DMS53 (cell line): ENCODE measurements at places on chromosomes 13 and 19.
A peak's percentile ranks its signal among the peaks of the same experiment; 100 is the strongest.

GRCh38 chr13:39910041-39910440 lies 254.6 kb downstream of the COG6 start:
- peak; percentile 78 for DNase-seq

DNA sequence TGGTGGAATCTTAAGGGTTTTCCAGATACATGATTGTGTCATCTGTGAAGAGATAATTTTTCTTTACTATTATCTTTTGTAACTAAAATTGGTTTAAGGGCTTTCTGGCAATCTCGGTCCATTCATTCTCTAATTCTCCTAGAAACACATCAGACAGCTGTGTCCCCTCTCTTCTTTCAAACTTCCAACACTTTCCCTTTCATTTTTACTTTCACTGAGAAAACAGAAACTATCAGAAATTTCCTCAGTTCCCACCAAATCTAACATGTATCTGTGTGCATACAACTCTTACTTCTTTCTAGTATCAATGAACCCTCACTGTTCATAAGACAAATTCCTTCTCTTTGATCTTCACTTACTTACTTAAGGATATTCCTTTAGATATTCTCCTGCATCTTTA lies 40.2 kb downstream of the KCNRG start:
- DNase-seq, result no peak

- DNase-seq, result no peak
These were observed 26.5 kb upstream of the HOMER3 start for GRCh38 chr19:18967358-18968146.

DNA sequence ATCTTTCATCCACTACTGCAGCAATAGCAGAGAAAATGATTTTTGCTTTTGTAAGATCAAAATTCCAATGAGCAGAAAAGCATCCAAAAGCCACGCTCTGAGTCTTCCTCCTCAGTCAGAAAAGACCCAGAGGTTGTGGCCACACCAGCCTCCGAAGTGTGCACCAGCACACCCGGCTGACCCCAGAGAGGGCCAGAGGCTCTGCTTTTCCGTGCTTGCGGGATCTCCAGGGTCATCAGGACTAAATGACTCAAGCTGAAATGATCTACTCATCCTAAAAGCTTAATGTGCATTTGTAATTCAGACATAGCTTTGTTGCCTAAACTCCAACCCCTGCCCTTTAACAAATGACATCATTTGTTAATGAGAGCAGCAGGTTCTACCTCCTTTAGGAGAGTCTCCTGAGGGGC lies 16.5 kb downstream of the RXFP2 start:
- no peak for DNase-seq

DNA sequence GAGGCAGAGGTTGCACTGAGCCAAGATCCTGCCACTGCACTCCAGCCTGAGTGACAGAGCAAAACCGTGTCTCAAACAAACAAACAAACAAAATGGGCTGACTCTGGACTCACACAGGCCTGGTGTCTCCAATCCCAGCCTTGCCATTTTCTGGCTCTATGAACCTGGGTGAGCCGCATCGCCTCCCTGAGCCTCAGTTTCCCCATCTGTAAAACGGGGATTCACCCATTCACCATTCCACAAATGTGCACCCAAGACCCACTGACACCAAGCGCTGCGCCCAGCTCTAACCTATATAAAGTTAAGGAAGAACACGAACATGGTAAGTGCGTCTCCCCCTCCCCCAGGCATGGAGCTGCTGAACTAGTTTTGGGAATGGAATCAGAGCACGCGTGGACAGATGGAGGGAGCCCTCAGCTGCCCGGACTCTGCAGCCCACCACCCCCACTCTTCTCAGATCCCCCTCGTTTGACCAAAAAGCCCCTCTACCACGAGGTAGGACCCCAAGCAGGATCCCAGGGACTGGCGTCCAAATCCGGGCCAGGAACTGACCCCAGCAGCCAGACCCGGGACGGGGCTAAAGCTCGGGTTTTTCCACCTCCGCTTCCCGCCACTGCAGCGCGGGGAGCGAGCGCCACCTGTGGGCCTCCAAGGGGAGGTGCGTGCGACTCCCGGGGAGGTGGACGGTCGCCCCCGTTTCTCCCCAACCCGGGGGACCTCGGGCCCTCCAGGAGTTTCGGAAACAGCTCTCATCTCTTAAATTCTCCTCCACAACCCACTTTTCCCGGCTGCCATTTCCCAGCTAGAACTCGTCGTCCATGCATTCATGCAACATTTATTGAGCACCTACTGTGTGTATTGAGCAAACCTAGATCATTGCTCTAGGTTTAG lies 33.0 kb upstream of the ADGRE5 start:
- peak; percentile 61 for DNase-seq

GRCh38 chr19:18777301-18778075 lies 13.6 kb downstream of the COMP start:
- DNase-seq, result no peak

- no peak for DNase-seq
These were observed 825.8 kb downstream of the GPC5 start for GRCh38 chr13:92224052-92224821.

DNA sequence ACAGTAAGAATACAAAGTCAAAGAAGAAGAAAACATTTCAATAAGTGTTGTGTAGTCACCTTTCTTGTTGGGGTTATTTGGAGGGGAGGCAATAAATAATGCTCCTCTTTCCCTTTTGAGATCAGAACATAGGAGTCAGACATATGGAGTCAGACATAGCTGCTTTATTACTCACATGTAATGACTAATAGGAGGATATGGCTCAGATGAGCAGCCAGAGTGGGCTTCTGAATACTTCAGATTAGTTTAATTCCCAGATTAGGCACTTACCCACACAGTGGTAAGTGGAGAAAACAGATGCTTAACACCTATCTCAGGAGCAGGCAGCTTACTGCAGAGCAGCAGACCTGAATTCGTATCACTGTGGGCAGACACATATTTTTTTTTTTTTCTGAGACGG lies 31.7 kb upstream of the C1QTNF9B start:
- DNase-seq, result no peak

GRCh38 chr13:34507630-34508029 lies 434.4 kb upstream of the NBEA start:
- DNase-seq, result no peak

- no peak for DNase-seq
These were observed 1820.8 kb downstream of the UQCRFS1 start for GRCh38 chr19:27392027-27392632.

DNA sequence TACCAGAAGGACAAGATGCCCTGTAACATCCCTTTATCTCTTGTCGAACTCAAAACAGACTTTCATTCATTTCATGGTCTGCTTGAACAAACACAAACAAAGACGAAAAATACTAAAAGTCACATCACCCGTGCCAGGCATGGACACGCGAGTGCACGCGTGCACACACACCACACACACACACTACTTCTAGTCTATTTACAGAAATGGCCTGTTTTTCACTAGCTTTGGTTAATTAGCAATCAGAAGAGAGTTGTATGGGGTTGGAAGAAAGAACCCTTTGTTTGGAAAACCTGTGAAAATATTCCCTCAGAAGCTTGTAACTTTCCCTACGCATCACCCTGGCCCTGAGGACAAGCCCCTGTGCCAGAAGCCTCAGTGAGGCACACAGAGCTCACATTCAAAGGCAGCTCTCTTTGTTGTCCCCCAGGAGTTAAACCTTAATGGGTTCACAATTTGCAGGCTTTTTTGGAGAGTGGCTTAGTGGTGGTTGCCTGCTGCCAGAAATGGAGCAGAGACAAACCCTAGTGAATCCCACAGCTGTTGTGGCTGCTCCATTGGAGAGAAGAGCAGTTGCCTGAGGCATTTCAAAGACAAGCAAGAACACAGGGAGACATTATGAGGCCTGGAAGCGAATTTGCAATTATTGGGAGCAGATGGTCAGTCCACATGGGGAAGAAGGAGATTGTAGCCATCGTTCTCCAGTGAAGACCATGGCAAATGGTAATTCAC lies 55.9 kb downstream of the STARD13 start:
- DNase-seq, result no peak

DNA sequence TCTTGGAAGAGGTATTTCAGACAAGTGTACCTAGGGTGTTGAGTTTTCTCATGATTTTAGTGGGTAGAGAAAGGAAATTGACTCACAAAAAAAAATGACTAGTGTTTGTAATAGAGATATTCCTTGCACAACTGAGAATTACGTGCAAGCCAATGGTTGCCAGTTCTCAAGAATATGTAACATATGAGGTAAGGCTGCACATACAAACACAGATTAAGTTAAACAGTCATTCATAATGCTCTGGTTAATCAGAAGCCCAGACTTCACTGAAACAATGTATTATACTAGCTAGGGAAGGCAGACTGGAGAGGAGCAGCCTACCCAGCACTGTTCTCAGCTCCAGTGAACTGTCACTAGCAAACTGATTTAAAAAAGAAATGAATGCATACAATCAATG lies 418.3 kb downstream of the DIAPH3 start:
- no peak for DNase-seq

DNA sequence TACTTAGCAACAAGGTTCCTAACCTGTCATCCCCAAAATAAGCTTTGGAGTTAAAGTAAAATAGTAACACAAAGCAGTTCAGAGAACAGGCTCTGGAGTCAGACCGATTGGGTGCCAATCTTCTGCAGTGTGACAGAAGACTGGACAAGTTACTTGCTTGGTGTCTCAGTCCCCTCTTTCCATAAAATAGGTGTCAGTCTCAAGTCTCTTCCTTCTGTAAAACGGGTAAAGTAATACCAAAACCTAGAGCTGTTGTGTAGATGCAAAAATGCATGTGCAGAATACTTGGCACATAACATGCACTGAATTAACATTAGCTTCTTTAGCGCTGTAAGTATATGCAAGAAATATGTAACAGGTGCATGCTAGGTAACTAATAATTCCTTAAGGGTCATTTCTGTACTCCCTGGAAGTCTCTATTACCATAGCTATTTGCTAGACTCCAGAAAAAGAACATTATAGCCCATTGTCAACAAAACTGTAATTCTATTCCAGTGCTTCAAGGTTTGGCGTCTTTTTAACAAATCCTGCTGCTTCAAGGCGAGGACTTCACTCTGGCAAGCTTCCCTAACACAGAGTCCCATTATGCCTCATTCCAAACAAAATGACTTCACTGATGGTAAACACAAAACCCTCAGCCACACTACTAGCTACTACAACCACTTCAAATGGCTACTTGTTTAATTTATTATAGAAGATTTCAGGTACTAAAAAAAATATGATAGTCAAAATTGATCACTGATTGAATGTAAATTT lies 32.8 kb downstream of the ELF1 start:
- peak; percentile 84 for DNase-seq

GRCh38 chr19:6739883-6740588 lies 556 bp downstream of the TRIP10 start:
- peak; percentile 19 for DNase-seq
